ENCODE measurements at places on chromosomes 11 and 22.

- no peak for DNase-seq
Observed at GRCh38 chr11:110141812-110142211, 48.6 kb downstream of the ZC3H12C start.

DNA sequence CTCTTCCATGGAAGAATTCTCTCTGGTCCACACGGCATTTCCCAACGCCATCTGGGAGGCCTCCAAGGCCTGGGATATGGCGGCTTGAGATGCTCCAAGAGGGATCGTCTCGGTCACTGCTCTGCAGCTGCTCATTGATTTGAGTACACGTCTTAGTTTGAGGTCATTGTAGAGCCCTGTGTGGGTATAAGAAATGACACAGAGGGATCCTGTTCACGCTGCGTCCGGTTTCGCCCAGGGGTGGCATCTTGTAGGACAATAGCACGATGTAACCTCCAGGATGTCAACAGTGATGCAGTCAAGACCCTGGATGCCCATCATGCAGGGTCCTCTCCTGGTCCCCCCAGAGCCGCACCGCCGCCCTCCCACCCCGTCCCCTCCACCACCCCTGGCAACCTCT, 564.6 kb downstream of the BRD1 start:
- DNase-seq = no peak

DNA sequence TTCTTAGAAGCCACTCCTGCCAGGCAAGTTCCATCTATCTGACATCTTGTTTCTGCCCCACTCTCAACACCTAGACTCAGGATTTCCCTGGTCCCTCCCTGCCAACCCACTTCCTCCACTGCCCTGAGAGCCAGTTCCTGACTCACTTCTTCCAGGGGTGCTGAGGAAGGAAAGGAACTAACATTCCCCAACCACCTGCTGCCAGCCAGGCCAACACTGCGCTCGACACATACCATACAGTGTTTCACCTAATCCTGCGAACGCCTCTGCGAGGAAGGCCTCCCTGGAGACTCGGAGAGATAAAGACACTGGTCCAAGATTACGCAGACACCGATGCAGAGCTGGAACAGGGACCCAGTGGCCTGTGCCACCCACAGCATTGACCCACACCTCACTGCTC, 40.2 kb downstream of the MICAL3 start:
- no peak for DNase-seq

DNA sequence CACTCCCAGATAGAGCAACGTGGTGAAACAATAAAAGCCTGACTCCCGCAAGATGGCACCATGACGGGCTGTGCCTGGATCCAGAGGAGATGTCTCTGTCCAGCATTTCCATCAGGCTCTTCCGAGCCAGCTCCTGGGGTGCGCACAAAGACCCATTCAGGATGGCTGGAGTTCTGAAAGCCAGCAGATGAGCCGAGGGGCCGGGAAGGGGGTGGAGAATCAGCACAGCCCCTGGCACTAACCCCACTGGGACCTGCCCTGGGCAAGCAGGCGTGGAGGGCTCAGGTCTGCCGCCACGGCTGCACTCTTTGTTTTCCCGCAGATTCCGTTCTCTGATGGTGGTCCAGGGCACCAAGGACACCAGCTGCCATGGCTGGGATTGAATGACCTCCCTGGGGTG, 97.2 kb upstream of the BLID start:
- DNase-seq = no peak

DNA sequence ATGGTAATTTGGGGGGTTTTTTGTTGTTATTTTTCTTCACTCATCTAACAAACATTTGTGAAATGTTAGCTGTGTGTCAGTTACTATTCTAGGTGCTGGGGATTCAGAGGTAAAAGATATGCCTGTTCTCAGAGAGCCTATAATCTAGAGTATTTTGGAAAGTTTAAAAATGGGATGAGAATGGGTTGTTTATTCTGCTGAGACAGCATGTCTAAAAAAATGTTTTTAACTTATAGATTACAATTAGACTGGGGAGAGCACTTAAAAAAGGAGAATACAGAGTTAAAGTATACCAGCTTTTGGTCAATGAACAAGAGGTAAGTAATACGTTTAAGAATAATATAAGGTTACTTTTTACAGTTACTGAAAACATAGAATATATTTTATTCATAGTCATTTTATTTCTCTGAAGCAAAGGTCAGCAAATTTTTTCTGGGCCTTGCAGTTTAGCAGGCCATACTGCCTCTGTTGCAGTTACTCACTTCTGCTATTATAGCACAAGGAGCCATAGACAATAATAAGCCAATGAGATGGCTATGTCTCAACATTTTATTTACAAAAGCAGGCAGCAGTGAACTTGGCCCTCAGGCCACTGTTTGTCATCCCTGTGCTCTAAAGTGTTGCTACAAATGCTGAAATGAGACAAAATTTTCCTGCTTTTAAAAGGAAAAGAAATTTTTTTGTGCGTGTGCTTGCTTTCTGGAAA, 60.0 kb downstream of the DKK3 start:
- peak; percentile 52 for DNase-seq

DNA sequence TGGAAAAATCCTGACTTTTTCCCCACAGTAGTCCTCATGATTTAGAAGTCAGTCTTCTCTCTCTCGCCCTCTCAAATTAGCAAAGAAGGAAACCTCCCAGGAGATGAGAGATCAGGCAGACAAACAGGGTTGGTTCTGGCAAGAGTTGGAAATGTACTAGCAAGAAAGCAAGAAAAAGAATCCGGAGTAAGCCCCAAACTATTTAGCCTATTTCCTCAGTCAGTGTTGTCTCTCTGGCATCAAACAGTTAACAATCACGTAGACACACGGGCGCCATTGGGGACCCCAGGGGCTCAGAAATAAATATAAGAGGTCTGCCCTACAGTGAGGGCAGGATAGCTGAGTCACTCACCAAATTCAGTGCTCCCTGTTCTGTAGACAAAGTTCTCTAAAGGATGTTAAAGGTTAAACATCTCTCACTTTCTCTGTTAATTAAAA, 4.7 kb downstream of the C11orf52 start:
- peak; percentile 19 for DNase-seq

GRCh38 chr11:69001243-69002081, 11.6 kb downstream of the MRGPRF start:
- DNase-seq = no peak

Data from fibroblast of villous mesenchyme (primary cell).